ENCODE measurements at places on chromosomes 6 and 20.

- no peak for DNase-seq
Measured at GRCh38 chr6:129605967-129606366, 104.0 kb downstream of the ARHGAP18 start.

DNA sequence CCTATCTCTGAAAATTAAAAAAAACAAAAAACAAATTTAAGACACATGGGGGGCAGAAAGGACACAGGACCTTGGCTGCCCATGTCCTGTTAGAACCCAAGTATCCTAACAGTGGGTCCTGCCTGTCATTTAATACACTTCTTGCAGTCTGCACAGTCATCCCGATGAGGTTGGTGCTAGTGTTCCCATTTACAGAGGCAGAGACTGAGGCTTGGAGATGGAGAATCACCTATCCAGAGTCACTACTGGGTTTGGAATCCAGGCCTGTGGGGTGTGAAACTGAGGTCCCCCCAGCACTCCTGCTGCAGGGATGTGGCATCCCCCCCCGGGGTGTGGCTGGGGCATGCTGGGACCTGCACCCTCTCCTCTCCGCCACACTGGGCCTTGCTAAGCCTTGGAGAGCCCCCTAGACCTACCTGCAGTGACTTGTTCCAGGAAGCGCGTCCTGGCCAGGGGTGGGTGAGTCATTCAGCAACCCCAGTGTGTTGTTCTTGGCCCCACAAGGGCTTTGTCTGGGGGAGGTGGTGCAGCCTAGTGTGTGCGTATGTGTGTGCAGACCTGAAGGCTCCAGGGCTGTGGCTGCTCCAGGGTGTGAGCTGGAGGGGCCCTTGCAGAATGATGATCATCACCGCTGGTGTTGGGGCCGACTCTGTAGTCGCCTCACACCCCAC lies 49.7 kb downstream of the BCAS4 start:
- DNase-seq = no peak

DNA sequence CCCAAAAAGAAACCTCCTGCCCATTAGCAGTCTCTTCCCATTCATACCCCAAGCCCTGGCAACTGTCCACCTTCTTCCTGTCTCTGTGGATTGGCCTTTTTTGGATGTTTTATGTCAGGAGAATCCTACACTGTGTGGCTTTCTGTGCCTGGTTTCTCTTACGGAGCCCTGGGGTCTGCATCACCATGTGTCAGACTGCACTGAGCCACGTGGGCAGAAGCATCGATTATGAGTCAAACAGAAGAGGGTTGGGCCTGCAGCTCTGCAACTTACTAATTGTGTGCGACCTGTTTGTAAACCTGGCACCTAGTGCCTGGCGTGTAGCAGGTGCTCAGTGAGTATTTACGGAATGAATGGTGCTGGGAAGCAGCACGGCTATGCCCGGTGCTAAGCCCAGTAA lies 62.6 kb downstream of the IGF2R start:
- no peak for DNase-seq

DNA sequence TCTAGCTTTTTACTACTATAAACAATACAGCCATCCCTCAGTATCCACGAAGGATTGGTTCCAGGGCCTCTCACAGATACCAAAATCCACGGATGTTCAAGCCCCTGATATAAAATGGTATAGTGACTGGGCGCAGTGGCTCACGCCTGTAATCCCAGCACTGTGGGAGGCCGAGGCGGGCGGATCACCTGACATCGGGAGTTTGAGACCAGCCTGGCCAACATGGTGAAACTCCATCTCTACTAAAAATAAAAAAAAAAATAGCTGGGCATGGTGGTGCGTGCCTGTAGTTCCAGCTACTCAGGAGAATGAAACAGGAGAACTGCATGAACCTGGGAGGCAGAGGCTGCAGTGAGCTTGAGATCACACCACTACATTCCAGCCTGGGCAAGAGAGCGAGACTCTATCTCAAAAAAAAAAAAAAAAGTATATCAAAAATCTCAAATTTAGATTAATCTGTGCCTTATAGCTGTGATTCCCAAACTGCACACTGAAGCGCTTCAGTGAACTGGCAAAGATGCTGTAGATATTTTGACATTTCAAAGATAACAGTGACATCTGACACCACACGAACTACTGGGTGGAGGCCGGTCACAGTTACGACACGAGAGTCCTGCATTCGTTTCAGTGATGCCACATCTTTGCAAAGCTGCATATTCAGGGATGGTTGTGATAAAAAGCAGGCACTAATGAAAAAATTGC lies 38.3 kb downstream of the MRS2 start:
- DNase-seq = no peak

DNA sequence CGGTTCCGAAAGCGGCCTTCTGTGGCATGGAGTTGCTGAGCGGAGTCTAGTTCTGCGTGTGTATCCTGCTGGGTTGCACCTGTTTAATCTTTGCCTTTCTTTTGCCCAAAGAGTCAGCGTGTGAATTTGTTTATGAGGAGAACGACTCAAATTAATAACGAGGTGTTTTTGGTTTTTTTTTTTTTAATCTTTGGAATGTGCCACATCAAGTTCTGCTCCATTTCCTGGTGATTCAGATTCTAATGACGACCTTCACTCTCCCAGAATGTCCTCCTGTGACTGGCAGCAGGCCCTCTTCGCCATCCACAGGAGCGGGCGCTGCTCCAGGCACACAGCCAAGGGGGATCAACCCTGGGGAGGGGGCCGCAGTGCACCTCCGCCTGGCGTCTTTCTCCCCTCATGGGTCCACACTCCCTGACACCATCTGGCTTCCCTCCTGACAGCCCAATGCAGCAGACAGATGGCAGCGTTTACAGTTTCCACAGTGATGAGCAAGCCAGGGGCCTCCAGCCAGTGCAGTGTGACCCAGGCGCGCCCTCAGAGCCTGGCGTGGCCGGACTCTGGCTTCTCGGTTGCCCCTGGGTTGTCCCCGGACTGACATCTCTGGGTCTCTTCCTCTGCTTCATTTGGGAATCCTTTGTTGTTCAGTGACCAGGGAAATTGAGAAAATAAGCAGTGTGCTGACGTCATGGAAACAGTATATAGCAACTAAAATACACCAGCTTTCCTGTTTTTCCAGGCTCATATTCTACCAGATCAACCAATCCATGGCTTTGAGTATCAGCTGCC lies 27.5 kb upstream of the AFDN start:
- DNase-seq = no peak

DNA sequence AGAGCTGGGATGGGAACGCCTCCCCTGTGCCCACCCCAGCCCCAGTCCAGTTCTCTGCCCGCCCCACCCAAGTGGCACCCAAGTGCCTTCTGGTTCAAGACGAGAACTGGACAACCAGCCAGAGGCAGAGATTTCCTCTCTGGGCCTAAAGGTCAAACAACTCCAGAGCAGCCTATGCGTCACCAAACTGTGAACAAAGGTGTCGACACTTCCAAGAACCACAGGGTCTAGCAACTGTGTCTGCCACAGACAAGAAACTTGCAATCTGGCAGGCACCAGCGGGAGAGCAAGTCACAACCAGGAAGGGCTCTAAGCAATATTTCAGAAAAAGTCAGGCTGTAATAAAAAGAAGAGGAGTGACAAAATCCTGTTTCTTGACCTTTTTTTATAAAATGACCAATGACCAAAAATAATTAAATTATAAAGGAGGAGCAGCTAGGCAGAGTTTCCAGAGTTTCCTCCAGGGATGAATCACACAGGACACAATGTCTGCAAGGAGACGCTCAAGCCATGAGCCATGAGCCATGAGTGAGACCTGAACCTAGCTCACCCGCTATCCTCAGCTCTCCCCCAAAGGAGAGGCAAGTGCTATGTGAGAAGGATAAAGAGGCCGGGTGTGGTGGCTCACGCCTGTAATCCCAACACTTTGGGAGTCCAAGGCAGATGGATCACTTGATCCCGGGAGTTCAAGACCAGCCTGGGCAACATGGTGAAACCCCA lies 11.1 kb downstream of the EDEM2 start:
- DNase-seq = no peak

DNA sequence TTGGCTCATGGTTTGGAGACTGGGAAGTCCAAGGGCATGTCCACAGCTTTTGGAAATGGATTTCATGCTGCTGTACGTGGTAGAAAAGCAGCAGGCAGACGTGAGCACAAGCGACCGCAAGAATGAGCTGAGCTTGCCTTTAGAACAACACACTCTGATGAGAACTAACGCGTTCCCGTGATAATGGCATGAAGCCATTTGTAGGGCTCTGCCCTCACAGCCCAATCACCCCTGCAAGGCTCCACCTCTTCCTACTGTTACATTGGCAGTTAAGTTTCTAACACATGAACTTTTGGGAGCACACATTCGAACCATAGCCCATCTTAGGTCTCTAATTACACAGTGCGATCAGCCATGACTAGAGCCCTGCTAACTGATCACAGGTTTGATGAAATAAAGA lies 107.5 kb upstream of the TMEM170B start:
- DNase-seq = no peak

- DNase-seq = no peak
Measured at GRCh38 chr6:70051197-70052124, 185.1 kb downstream of the COL19A1 start.

DNA sequence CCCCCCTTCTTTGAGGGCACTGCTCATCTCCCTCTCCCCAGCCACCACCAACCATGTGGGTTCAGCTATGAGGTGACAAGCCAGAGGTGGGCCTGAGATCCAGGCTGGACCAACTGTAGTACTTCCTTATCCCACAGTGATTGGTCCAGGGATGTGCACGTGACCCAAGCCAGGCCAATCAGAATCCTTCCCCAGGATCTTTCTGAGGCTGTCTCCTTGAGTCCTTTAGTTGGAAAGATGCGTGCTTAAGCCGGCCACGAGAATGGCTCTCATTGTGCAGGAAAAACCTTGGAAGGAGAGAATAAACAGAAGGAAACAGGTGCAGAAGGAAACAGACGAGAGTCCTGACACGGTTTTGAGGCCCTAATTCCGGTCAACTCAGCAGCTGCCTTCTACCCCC lies 39.2 kb downstream of the ZC3H12D start:
- DNase-seq = no peak

- DNase-seq = no peak
Measured at GRCh38 chr20:12957968-12958367, 50.8 kb upstream of the SPTLC3 start.

DNA sequence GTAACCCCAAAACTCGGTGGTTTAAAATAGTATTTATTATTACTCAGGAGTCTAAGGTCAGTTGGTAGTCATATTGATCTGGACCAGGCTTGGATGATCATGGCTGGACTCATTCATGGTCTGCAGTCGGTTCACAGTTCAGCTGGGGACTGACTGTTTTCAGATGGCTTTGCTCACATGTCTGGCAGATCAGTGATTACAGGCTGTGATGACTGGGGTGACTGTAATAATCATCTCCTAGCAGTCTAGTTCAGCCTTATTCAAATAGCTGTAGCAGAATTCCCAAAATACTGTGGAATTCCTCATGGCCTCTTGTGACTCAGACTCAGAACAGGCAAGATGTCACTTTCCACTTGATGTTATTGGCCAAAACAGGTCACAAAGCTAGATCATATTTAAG lies 16.4 kb upstream of the NT5DC1 start:
- DNase-seq = no peak

DNA sequence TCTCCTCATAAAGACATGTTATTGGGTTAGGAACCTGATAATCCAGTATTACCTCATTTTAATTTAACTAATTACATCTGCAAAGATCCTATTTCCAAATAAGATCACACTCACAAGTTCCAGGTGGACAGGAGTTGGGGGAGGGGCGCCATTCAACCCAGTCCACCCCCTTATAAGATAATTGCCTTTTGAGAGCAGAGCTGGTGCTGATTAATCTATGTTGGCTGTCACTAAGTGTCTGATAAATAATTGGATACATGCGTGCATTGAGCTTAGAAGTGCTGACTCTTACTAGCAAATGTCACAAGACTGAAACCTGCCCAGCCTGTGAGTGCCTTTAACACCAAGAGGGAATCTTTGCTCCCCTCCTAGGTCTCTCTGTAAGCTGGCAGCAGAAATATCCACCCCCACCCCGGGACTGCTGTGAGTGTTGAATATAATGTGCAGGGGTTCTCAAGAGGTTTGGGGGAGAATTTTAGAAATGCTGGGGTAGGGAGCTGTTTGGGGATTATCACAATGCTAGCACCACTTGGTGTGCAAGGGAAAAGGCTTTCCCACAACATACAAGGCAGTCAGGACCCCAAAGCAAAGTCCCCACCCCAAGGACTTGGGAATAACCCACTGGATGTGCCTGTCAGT lies 87.5 kb downstream of the ANKRD60 start:
- DNase-seq = no peak

GRCh38 chr6:18477301-18477941 lies 90.3 kb downstream of the RNF144B start:
- no peak for DNase-seq

GRCh38 chr6:108780784-108781183 lies 67.4 kb upstream of the ARMC2 start:
- no peak for DNase-seq

- DNase-seq = no peak
Measured at GRCh38 chr6:73088138-73088813, 137.0 kb downstream of the KHDC1L start.

GRCh38 chr20:39661833-39662232 lies 699.7 kb downstream of the DHX35 start:
- no peak for DNase-seq

GRCh38 chr6:53628354-53629119 lies 37.0 kb downstream of the KLHL31 start:
- DNase-seq = no peak

- no peak for DNase-seq
Measured at GRCh38 chr6:129050086-129050485, 167.1 kb downstream of the LAMA2 start.

GRCh38 chr6:154614101-154614500 lies 103.6 kb upstream of the CNKSR3 start:
- DNase-seq = no peak

GRCh38 chr6:135291288-135292076 lies 110.4 kb downstream of the MYB start:
- no peak for DNase-seq

DNA sequence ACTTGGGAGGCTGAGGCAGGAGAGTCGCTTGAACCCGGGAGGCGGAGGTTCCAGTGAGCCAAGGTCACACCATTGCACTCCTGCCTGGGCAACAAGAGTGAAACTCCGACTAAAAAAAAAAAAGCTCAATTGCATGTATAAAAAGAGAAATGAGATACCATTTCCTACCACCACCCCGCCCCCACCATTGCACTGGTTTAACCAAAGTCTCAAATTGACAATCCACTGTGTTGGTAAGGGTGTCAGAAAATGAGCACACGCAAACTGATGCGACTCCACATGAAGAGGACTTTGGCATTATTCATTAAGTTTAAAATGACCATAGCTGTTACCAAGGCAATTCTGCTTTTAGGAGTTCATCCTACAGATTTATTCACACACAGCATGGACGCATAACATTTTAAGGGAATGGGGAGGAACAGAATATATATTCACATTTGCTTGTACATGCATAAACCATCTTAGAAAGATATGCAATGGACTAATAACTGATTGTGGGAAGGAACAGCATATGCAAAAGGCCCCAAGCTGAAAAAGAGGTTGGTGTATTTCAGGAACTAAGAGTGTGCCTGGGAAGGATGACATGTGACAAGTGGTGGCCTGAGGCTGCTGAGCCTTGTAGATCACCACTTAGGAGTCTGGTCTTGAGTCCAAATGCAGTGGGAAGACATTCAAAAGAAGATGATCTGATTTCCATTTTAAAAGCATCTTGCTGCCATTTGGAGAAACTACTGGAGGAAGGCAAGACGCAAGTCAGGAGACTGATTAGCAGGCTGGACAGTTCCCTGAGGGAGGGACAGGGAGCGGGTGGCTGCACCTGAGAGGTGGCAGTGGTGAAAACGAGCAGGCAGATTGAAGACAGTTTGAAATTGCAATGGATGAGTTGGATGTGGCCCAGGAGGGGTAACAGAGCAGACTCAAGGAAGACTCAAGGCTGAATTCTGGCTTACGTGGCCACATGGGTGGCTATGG lies 37.2 kb upstream of the PTPN1 start:
- DNase-seq = no peak
